ENCODE measurements at places on chromosomes 11 and 22.

GRCh38 chr11:48066881-48067800 is 86.8 kb downstream of the PTPRJ start:
- DNase-seq, result no peak

- DNase-seq, result no peak
Measured at GRCh38 chr11:68598816-68599653, 85.3 kb upstream of the GAL start.

GRCh38 chr11:107252429-107253161 is 205.0 kb downstream of the CWF19L2 start:
- no peak for DNase-seq

- DNase-seq, result no peak
Measured at GRCh38 chr22:27512283-27512761, 289.2 kb downstream of the MN1 start.

DNA sequence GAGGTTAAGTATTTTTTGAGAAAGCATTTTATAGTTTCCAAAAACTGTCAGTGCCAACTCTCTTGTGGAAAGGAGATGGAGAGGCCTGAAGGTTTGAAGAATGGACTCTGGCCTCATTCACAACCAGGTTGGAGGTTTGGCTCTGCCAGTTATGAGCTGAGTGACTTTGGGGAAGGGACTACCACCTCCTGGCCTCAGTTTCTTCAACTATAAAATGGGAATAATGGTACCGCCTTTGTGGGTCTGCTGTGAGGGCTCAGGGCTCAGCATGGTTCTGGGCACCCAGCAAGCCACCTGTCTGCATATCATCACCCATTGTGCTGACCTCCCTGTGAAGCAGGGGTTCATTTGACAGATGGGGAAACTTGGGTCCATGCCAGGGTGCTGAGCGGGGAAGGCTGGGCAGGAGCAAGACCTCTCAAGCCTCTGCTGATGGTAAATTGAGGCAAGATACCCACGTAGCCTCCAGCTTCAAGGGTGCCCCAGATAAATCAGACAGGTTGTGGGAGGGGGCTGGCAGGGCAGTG is 3.5 kb upstream of the LIF start:
- no peak for DNase-seq

DNA sequence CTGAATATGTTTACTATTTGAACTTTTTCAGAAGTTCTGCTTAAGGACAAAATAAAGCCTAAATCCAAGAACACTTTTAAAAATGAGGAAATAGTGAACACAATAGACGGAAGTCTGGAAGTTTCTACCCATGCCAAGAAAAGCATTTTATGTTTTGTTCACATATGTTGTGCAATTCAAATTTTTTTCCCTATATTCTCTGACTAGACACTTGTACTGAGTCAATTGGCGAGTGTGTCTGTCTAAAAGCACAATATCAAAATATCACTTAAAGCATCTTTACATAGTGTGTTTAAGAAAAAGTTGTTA is 29.2 kb downstream of the INCENP start:
- DNase-seq, result no peak
